ENCODE measurements at places on chromosomes 6 and 20.

DNA sequence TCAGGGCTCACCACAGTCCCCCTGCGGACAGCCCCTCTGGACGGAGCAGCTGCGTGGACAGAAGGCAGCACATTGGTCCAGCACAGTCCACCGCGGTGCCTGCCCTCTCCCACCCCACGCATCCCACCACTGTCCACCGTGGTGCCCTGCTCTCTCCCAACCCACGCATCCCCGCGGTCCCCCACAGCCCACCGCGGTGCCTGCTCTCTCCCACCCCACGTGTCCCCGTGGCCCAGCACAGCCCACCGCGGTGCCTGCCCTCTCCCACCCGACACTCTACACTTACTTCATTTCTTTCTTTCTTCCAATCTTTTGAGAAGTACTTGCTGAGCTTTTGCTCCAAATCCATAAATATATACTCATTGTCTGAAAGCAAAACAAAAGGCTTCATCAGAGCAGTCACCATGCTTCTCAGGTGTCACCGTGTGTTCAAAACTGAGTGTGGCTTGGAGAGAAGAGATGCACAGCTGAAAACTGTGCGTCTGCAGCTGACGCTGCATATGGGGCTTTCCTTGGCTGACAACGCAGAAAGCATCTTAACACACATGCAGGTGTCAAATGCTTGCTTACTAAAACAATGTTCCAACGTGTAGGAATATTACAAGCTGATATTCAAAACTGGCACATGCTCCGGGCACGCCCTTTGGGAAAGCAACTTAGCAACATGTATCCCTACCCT lies 11.8 kb downstream of the FRMD1 start:
- no peak for DNase-seq

DNA sequence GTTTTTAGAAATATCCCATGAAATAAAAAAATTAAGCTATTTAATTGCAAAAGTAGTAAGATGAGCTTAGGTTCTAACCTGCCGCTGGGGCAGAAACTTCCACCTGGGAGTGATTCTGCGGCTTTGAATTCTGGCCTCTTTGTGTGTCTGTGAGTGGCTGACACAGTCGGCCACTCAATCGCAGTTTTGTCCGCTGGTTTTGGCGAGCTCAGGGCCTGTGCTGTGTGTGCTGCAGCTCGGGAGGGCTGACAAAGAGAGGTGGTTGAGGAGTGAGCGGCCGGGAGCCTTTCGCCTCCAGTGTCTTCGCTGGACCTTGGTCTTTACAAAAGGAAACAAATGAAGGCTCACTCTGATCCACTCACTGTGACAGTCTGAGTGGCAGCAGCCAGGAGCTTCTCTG lies 128.4 kb downstream of the TIAM2 start:
- no peak for DNase-seq

DNA sequence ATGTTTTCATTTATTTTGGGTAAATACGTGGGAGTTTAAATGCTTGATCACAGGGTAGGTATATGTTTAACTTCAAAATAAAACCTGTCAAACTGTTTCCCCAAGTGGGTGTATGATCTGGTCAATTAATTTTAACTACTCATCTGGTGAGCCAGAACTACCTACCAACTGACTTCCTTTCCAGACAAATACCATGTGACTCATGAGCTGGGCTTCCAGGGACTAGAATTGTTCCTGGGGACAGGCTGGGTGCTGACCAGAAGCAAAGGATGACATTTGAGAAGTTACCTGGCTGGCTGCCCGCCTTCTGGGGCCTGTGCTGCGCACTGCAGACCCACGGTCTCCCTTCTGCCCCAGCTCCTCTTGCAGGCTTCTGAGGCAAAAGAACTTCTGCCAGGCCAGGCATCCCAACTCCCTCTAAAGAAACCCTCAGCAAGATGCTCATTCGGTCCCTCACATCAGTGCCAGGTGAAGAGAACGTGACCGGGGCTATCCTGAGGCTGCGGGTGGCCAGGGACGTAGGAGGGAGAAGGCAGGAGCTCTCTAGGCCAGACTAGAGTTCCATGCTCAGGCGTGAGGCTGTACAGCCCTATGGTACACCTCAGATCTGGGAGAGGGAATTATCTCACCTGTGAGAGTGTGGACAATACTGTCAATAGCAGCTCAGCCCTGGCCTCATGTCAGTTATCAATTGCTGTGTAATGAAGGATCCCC lies 103.6 kb downstream of the JPH2 start:
- DNase-seq = no peak

DNA sequence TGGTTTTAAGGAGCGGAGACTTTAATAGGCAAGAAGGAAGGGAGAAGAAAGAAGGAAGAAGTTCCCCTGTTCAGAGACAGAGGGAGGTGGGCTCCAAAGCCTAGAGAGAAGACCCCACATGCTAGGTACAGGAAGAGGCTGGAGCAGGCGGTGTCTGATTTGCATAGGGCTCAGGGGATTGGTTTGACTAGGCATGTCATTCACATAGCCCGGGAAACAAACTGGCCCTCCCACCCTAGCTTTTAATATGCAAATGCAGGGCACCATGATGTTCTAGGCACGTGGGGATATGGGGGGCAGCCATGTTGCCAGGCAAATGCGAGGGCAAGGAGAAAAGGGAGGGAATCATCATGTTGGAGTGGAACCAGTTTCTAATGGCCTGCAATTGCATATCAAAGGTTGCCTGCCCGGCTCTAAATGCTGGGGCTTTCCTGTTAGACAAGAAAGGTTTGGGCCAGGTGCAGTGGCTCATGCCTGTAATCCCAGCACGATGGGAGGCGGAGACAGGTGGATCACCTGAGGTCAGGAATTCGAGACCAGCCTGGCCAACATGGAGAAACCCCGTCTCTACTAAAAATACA lies 34.3 kb upstream of the AGPAT4 start:
- DNase-seq = no peak

DNA sequence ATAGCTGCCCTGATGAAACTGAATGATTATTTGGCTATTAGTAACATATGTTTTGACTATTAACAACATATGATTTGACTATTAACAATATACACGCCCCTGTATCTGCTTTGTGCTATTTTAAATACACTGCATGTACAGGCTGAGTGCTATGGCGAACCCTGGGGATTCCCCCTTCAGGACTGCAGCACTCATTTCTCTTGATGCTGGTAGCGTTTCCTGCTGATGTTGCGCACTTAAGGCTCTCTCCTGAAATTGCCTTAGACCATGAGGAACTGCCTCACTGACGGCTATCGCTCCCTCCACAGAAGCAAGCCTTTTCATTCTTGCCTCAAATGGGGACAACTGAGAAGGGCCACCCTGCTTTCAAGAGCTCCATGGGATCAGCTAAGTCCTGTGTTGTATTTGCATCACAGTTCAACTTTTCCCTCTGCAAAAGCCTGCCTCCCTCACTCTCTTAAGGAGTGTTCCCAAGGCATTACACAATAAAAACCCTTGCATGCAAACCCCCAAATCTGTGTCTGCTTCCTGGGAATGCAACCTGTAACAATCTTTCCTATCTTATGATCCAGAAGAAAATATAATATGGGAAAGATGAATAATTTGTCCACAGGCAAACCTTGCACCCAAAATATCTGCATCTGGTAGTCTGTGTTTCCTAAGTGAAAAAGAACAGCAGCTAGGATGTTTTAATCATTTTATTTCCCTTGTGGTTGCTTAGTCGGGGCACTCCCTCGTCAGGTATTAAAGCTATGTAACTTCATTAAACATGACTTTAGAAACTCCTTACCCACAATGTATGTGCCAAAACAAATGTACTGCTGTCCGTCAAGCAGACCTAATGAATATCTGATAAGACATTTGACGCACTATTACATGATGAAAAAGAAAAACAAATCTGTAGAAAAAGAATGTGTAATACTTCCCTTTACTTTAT lies 456.4 kb downstream of the COL12A1 start:
- DNase-seq = no peak

DNA sequence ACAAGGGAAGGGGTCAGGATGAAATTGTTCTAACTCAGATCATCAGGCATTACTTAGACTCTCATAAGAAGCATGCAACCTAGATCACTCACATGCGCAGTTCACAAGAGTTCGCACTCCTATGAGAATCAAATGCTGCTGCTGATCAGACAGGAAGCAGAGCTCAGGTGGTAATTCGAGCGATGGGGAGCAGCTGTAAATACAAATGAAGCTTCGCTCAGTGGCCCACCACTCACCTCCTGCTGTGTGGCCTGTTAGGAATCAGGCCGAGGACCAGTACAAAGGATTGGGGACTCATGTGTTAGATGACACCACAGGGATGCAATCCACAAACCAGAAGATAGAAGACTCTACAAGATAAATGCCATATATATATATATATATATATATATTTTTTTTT lies 31.5 kb upstream of the TOP1 start:
- no peak for DNase-seq

GRCh38 chr6:3801960-3802359 lies 47.2 kb upstream of the FAM50B start:
- no peak for DNase-seq

- no peak for DNase-seq
These were observed 34.3 kb downstream of the FYN start for GRCh38 chr6:111838749-111839484.

DNA sequence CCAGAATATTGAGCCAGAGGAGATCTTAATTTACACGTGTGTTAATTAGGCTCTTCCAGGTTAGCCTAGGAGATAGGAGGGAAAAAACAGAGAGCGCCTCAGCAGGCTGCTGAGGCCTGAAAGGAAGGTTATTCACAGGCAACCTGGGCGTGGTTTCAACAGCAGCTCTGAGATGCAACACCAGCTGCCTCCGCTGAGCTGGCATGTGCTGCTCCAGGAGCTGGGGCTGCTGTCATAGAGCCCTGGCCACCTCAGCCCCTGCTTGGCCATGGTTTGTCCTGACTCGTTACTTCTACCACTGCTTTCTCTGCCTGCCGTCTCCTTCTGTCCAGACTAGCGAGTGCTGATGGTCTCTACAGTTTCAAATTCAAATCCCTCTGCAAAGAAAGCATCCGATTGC lies 32.4 kb upstream of the RPP40 start:
- DNase-seq = no peak

Data from cerebellar nuclear complex (tissue), 1 donor.